ENCODE measurements at places on chromosomes 6 and 20.

GRCh38 chr6:138863321-138863720 lies 67.4 kb downstream of the ECT2L start:
- DNase-seq, result no peak
- H3K27me3 ChIP-seq, result peaks cover 8% of the 10 kb centered on the region
- H3K4me3 ChIP-seq, result no peak overlapping the region
- H3K36me3 ChIP-seq, result no peaks in the 10 kb centered on the region
- no peaks in the 10 kb centered on the region for H3K4me1 ChIP-seq

DNA sequence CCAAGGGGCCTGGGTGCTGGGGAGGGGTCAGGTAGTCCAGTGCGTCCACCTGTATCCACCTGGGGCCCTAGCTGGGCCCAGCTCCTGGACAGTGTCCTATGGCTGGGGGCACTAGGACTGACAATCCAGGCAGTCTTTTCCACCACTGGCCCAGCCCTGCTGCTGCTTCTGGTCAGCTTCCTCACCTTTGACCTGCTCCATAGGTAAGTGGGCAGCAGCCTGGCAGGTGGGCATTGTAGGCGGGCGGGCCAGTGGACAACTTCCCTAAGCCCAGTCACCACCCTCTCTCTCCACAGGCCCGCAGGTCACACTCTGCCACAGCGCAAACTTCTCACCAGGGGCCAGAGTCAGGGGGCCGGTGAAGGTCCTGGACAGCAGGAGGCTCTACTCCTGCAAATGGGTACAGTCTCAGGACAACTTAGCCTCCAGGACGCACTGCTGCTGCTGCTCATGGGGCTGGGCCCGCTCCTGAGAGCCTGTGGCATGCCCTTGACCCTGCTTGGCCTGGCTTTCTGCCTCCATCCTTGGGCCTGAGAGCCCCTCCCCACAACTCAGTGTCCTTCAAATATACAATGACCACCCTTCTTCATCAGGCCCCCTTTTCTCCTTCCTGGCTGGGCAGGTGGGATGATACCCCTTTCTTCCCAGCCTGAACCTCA lies 584 bp downstream of the C20orf141 start:
- H3K36me3 ChIP-seq, result no peaks in the 10 kb centered on the region
- no peak overlapping the region for H3K4me3 ChIP-seq
- peaks cover 9% of the 10 kb centered on the region for H3K4me1 ChIP-seq
- H3K27me3 ChIP-seq, result peaks cover 34% of the 10 kb centered on the region
- DNase-seq, result no peak
- no peak overlapping the region for H3K27ac ChIP-seq

GRCh38 chr6:99611148-99611547 lies 4.5 kb downstream of the PRDM13 start:
- peaks cover 41% of the 10 kb centered on the region for H3K27me3 ChIP-seq
- DNase-seq, result no peak
- no peak overlapping the region for H3K27ac ChIP-seq
- no peaks in the 10 kb centered on the region for H3K36me3 ChIP-seq

- no peaks in the 10 kb centered on the region for H3K36me3 ChIP-seq
- H3K27ac ChIP-seq, result no peak overlapping the region
- H3K4me3 ChIP-seq, result no peak overlapping the region
- DNase-seq, result no peak
Observed at GRCh38 chr6:130760006-130760405, 67.2 kb upstream of the SMLR1 start.

- no peaks in the 10 kb centered on the region for H3K4me1 ChIP-seq
- H3K36me3 ChIP-seq, result peaks cover 86% of the 10 kb centered on the region
- no peak overlapping the region for H3K27ac ChIP-seq
- no peak overlapping the region for H3K4me3 ChIP-seq
- no peak for DNase-seq
Observed at GRCh38 chr6:15501826-15502445, 160.9 kb downstream of the DTNBP1 start.

DNA sequence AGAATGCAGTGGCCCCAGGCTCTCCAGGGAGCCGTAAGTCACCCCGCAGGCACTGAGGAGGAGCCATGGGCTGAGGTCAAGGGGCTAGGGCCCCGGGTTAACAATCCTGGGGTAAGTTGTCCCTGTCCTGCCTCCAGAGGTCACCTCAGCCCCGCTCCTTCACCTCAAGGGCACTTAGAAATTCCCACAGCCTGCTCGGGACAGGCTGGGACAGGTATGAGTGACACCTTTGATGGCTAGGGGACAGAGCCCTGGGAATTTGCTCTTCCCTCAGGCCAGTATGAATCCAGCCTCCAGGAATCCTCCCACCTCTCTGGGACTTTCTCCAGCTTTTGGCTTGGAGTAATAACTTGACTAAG lies 3.5 kb upstream of the GRM4 start:
- H3K4me3 ChIP-seq, result no peak overlapping the region
- no peak for DNase-seq
- H3K36me3 ChIP-seq, result no peaks in the 10 kb centered on the region
- H3K4me1 ChIP-seq, result peaks cover 19% of the 10 kb centered on the region
- H3K27me3 ChIP-seq, result peaks cover 5% of the 10 kb centered on the region
